RKO (cell line): ENCODE measurements at places on chromosomes 2 and 18.

DNA sequence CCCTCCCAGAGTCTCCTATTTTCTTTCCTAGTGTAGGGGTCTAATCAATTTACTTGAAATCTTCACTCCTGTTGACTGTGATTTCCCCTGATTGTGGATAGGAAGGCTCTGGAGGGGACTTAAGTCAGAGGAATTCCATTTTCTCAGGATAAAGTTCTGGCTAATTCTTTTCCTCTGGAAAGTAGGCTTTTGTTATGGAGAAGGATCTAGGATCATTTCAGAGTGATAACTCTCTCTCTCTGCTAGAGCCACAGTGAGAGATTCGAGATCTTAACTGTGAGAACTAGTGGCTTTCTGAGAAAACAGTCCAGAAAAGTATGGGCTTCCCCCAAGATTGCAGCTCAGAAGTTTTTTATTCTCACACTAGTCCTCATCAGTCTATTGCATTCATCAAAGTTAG lies 163.9 kb upstream of the TFPI start:
- DNase-seq, result no peak

DNA sequence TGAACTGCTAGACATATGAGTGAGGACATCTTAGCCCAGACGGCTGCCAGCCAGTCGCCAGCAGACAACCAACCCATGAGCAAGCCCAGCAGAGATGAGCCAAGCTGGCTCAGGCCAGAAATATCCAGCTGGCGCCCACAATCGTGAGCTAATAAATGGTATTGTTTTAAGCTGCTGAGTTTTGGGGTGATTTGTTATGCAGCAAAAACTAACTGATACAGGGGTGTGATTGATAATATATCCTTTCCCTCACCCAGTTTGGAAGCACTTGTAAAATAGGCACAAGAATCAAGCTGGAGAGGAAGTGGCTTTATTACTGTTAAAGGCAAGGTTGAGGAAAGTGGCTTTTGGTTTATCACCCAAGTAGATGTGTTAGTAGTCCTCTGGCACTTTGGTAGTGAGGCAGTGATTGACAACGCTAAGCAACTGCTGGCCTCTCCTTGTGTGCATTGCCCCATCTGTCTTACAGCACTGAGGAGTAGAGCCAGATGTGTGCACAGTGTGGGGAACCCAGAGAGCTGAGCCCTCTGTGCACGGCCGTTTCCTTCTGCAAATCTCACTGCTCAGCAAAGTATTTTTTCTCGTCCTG lies 110.1 kb downstream of the MYO1B start:
- no peak for DNase-seq

DNA sequence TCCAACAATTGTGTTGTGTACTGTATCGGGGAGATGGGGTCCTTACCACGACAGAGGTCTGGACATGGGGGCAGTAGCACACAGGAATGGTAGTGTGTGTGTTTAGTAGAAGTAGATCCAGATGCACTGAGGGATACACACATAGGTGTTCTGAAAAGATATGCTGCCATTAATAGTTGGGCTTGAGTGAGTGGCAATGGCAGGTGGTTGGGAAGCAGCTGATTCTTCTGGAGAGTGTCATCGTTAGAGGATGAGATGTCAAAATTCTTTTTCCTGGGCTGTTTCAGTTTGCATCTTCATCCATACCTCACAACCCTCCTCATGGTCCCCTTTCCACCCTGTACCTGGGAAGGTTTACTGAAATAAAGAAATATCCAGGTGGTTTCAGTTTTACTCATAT lies 66.6 kb downstream of the UGGT1 start:
- DNase-seq, result no peak

DNA sequence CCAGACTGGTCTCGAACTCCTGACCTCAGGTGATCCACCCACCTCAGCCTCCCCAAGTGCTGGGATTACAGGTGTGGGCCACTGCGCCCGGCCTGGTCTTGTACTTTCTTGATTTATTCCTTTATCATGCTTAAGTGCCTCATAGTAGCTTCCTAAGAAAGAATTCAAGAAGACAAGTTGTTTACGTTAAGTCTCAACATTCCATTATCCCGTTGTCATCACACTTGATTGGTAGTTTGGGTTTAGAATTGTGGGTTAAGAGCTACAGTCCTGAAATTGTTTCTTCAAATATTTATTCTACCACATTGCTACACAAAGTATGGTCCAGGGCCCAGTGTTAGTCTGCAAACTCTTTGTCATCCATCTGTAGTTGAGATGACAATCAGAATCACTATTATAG lies 194.0 kb downstream of the VWC2L start:
- DNase-seq, result no peak

DNA sequence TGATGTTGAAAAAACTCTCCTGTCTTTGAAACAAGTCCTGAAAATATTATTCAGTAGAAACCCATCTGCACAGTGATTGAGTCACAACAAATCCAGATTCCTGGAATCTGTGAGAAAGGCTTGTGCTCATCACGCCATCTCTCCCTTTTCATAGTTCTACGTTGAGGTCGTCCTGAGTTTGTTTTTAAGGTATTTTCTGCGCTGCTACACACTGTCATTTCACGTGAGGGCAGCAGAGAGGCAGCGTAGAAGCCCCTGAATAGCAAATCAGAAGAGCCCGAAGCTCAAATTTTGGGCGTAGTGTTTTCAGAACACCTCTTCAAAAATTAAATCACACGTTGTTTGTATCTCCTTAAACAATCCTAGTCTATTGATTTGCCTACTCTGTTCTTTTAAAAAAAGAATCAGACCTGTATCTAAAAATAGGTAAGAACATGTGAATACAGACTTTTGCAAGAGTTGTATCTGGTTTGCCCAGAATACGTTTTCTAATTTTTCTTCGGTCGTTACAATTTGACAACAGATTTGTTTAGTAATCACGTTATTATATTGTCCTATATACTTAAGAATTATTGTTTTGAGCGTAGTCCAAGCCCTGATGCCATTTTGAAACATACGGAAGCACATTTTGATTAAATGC lies 61.6 kb upstream of the SLC38A11 start:
- peak; percentile 61 for DNase-seq

- DNase-seq, result no peak
These were observed 99.6 kb upstream of the MGAT5 start for GRCh38 chr2:134154246-134154645.
